Stimulated activated CD4-positive, alpha-beta T cell treated with anti-CD3 and anti-CD28 coated beads, Interleukin-2, amount 100 ng/mL, for 48 hours (primary cell): ENCODE measurements at places on chromosomes 1 and 21.

GRCh38 chr21:35616090-35616489 is 444.2 kb downstream of the SETD4 start:
- no peak for DNase-seq

DNA sequence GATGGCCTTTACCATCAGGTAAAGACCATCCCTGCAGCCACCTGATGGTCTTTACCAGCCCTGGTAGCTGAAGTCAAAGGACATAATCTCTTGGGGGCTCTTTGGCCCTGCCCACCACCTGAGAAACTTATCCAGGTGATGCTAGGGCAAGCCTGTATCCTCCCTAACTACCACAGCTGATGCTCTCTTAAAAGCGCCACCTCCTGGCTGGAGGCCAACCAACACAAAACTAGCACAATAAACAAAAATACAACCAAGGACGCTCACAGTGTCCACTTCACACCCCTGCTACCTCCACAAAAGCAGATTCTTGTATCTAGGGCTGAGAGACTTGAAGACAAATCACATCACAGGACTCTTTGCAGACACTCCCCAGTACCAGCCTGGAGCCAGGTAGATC is 357.1 kb upstream of the POU3F1 start:
- DNase-seq: no peak

GRCh38 chr1:198157847-198158725 is 1.3 kb downstream of the NEK7 start:
- no peak for DNase-seq

- no peak for DNase-seq
These were observed 46.9 kb downstream of the PKN2 start for GRCh38 chr1:88730995-88731394.

DNA sequence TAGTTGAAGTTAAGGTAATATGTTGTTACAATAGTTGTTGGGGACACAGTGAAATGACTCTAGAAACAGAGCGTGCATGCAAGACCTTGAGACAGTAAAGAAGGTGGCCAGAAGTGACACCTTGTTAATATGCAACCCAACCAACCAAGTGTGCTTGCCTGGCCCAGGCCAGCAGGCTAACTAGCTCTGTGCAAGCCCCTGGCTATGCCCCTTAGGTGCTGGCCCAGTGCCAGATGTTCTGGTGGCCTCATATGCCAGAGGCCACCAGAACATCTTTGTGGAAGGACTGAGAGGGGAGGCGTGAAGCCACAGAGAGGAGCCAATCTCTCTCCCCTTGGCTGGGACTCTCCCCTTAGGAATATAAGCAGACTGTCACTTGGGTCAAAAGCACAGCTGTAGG is 111.2 kb upstream of the JUN start:
- DNase-seq: no peak

GRCh38 chr21:35138665-35139381 is 89.7 kb upstream of the RUNX1 start:
- peak; percentile 61 for DNase-seq

DNA sequence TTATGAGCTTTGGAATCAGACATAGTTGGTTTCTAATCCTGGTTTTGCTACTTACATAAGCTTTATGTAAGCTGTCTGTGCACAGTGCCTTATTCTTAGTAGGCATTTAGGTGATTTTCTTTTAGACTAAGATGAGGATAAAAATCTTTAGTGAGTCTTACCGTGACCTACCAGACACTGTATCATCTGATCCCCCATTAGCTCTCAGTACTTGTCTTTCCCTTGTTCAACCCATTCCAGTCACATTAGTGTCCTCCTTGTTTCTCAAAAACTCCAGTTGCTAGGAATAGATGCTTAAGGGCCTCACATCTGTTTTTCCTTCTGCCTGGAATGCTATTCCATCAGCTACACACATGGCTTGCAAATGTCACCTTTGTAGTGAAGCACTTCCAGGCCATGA is 18.8 kb downstream of the PPP1R12B start:
- no peak for DNase-seq

GRCh38 chr1:153977250-153978240 is at the start of gene JTB:
JTB (minus strand) TSS chr1:153977674; CDS start chr1:153977252, 422 bp downstream.
- peak; percentile 80 for DNase-seq

DNA sequence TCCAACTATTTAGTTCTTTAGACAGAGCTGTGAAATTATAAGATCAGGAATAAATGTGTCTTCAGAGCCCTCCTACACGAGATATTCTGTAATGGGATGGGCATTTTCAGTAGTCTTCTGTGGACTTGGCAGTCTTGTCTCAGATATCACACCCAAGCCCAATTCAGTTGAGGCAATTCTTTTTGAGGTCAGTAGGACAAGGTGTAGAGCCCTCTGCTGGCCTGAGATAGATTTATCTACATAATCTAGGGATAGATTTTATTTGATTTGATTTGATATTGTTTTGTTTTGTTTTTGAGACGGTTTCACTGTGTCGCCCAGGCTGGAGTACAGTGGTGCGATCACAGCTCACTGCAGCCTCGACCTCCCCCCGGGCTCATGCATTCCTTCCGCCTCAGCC is 77.5 kb downstream of the FMN2 start:
- DNase-seq: no peak

GRCh38 chr1:242197907-242198820 is 199.3 kb upstream of the MAP1LC3C start:
- no peak for DNase-seq

DNA sequence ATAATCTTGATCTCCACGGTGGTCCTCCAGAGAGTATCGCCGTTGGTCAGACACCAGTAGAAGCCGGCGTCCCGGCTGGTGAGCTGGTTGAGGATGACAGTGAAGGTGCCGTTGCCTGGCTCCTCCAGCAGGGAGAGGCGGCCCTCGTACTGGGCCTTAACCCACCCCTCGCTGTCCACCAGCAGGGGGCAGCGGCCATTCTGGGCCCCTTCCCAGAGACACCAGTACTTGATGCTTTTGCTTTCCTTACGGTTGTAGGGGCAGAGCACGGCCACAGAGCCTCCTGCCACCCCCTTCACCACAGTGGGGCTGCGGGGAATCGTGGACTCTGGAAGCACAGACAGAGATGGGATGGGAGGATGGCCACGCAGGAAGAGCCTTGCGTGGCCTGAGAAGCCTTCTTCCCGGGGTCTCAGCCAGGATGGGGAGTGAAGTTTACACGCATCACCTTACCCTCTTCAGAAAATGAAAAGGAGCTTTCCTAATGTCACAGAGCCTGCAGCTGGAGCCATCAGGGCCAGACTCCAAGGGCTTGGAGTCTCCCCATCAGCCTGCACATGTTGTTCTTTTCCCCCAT is 10.7 kb downstream of the PIGR start:
- DNase-seq: no peak

- no peak for DNase-seq
These were observed 20.0 kb upstream of the BRDT start for GRCh38 chr1:91929250-91929649.

DNA sequence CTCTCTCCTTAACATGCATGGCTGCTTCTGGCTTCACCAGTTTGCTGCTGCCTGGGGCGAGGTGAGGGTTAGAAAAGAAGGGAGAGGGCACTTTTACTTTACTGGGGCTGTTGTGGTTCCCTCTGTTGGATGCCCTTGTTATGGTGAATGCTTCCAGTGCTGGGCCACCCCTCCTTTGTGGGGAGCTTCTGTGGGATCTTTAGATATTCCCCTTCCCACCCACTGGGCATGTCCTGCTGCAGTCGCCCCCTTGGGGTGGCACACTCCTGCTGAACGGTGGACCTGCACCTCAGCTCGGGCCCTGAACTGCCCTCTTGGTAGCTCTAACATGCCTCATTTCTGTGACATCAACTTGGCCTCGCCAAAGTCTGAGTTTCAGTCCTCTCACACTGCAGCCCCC is 6.0 kb downstream of the TNN start:
- DNase-seq: no peak

DNA sequence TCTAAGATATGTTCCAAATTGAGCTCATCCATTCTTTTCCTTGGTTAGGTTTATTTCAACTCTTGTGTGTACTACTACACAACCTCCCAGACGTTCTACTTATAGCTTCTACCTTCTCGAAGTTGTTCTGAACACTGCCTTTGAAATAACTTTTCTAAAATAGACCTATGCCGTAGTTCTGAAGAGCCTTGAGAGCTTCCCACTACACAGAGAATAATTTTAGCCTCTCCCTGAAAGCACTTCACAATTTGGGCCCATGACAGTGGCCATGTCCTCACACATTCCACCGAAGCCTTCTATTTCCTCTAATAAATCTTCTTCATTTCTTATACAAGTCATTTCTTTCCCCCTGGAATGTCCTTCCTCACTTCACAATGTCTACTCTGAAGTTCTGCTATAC is 62.2 kb downstream of the CRB1 start:
- no peak for DNase-seq

GRCh38 chr1:214843281-214843680 is 239.3 kb upstream of the KCNK2 start:
- no peak for DNase-seq

GRCh38 chr1:147565189-147565980 is 24.1 kb downstream of the BCL9 start:
- DNase-seq: no peak

DNA sequence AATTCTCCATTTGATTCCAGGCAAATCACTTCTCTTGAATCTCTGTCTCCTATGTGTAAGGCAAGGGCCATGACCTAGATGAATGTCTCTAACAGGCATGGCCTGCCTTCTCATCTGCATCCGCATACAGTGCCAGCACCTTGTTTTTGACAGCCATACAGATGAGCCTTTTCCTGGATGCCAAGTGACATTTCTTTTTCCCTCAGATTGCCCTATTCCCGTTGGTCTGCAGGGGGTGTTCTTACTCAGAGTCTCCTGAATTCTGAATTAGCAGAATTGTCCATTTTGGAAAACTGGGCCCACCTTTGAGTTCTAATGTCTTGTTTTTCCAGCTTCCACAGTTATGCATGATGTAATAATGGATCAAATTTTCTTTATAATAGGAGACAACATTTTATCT is 88.0 kb upstream of the ADAR start:
- no peak for DNase-seq

DNA sequence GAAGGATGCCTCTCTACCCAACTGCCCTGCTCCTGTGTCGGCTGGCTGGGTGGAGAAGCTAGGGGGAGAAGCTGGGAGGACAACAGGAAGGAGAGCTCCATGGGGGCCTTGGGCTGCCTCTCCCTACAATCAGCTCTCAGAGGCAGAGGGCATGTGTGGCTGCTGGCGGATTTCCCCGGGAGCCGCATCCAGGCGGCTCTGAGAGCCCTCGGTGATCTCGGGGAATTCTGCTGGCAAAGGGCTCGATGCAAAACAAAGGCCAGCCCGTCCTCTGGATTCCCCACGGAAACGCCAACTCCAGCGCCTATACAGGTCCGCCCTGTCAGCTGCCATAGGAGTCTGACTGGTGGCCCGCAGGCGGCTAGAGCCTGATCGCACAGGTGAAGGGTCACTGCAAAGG is 26.4 kb upstream of the EVA1B start:
- DNase-seq: no peak

GRCh38 chr1:186155594-186155993 is 219.5 kb downstream of the TPR start:
- no peak for DNase-seq

DNA sequence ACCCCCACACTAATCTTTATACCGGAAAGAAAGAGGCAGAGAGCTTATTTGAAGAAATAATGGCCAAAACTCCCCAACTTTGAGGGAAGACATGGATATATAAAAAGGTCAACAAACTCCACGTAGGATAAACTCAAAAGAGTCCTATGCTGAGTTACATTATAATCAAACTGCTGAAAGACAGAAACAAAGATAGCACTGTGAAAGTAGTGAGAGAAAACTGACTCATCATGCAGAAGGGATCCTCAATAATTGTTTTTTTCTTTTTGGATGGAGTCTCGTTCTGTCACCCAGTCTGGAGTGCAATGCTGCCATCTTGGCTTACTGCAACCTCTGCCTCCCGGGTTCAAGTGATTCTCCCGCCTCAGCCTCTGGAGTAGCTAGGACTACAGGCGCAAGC is 48.5 kb upstream of the TTC39A start:
- no peak for DNase-seq

DNA sequence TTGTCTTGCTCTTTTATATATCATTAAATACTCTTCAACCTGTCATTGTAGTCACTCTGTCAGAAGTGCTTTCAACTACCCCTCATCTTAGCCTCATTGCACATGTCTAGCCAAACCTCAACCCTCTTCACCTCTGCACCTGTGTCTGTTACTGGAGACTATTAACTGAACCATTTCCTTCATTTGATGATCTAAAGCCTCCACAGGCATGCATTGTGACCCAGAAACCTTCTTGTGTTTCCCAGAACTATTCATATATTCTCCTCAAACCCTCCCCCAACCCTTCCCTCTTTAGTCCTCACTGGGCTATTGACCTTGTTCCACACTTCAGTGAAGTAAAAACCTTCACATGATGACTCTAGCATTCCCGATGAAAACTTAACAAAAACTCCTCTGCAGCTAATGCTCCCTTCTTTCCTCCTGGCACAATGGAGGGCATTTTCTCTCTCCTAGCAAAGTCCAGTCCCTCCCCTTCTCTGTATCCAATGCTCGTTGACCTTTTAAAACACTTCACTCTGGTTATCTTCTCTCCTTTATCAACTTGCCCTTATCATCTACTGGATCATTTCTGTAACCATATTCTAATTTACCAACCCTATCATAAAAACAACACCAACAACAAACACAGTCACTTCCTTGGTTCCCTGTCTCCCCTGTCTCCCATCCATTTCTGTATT is 86.1 kb downstream of the BACH1 start:
- DNase-seq: no peak

DNA sequence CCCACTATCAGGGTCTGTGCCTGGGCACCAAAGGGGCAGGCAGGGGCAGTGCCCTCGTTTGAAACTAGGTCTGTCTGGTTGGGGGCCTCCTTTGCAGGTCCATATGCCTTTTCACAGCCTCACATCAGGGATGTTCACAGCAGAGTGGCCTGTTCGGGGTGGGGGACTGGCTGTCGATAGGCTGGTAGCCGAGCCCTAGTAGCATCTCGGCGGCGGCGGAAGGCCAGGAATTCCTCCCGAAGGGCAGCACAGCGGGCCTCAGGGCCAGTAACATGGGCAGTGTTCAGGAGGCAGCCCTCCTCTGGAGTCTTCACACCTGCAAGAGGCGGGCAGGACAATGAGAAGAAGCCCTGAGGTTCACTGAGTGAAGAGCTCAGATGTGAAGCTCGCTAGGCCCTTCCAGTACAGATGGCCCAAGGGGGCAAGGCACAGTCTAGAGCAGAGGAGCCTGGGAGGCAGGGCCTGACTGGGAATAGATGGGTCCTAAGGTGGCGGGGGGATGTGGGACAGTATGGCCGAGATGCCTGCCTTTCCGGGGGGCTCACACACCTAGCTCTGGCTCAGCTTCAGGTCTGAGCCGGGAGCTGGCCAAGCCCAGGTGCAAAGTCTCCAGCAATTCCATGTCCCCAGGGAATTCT is 2.0 kb upstream of the TAGLN2 start:
- DNase-seq: no peak

GRCh38 chr1:79196211-79196610 is 189.7 kb upstream of the ADGRL4 start:
- no peak for DNase-seq

DNA sequence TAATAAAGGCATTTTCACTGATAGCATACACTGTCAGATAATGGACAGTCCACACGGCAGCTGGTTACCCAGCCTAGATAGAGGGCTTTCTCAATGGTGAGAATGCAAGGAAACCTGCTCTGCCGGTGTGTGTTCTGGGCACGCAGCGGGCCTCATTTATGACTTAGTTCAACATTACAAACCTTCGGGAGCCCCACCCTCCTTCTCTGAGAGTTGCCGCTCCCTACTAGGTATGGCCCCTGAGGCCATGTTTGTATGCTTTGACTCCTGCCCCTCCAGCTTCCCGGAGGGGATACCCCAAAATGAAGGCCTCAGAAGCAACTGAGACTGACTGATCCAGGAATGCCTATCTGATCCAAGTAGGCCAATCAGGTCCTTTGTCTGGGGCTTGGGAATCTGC is 17.2 kb upstream of the FABP3 start:
- DNase-seq: no peak
